ENCODE measurements at places on chromosomes 1 and 21.

- DNase-seq: no peak
These were observed 18.0 kb upstream of the RAB3GAP2 start for GRCh38 chr1:220290140-220290761.

DNA sequence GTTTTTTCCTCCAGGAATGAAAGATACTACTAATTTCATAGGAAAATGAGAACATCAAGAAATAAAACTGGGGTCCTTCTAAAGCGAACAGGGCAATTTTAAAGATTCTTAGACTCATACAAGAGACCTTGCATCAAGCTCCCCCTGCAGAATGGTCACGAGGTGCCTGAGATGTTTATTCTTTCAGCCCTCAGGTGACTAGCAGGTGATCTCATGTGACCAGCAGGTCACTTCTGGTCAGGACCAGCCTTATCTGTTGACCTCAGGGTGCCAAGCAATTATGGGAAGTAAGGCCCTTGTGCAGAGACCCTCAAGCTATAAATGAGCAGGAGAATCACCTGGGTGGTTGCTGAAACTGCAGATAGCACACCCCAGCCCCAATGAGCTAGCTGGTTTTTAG, 20.6 kb upstream of the TMEM51 start:
- no peak for DNase-seq

- DNase-seq: peak; percentile 36
These were observed 15.8 kb upstream of the TNFRSF8 start for GRCh38 chr1:12047120-12047876.

DNA sequence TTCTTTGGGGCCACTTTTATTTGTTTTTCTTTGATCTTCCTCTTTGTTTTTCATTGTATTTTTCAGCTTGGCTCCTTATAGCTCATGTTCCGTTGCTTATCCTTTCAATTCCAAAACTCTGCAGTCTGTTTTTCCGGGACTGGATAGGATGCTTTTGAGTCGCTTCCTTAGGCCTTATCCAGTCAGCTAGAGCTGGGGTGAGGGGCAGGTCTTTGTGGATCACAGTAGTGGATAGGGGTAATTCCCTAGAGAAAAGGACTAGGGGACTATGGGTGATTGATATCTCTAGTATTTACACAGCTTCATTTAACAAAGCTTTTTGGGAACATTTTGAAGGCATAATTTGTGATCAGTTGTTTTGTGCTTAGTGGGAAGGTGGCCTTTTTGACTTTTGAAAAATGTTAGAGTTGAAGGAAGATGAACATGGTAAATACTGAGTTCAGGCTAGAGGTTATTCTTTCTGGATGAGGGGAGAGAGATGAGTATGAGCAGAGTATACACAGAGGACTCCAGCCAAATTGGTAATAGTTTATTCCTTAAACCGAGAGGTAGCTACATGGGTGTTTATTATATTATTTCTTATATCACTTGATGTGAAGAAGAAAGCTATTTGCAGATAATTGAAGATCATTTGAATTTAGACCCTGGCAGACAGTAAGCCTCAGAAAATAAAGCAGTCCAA, 22.5 kb downstream of the CEP350 start:
- DNase-seq: no peak

GRCh38 chr21:34276711-34277425, 86.9 kb upstream of the KCNE2 start:
- no peak for DNase-seq

GRCh38 chr1:230103306-230104173, 36.5 kb downstream of the GALNT2 start:
- DNase-seq: no peak

GRCh38 chr1:29668551-29669157, 432.3 kb downstream of the PTPRU start:
- no peak for DNase-seq

GRCh38 chr1:41241749-41242341, at the start of gene SCMH1:
Gene SCMH1, minus strand, starts transcription at chr1:41242306. Its CDS starts 56,173 bp downstream, at chr1:41186133.
- peak; percentile 48 for DNase-seq

DNA sequence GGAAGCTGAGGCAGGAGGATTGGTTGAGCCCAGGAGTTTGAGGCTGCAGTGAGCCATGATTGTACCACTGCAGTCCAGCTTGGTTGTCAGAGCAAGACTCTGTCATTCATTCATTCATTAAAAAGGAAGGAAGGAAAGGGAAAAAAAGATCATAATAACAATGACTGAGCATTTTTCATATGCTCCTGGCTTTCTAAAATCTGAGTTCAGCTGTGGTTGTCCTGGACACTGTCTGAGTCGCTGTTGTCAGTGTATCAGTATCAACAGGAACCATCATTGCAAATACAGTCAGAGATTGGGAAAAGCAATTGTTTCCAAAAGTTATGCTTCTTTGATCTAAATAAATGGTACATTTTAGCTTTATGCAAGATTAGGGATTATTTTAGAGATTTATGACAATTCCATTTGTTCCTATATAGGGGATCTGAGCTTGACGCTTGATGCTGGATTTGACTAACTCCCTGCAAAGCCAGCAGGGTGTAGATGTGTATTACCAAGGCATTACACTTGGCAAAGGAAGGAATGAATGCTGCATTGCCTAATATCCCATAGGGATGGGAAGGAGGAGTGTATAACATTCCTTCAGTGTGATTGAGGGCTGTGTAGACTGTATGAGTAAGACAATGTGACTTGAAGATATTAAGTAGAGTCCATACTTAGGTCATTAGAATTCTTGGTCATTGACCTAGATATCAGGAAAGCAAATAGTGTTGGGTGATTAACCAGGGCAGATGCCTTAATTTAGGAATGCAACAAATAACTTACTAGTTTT, 100.2 kb downstream of the DISP1 start:
- DNase-seq: no peak

DNA sequence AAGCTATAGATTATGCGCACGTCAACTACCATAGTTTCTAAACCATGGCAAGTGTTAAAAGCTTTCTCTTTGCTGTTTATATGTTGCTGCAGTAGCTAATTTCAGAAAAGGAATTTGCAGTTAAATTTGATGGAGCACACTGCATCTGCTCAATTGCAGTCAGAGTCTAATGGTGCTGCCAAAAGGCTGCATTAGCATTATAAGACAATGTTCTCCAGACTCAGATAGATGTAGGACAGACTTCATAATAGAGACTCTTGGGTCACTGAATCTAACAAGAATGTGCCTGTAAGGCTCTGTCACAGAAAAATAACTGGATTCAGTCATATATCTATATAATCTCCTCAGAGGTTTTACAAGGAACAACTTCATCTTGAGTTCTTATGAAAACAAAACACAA, 198.3 kb downstream of the OLFM3 start:
- DNase-seq: no peak

GRCh38 chr1:117930484-117930883, 945 bp downstream of the WDR3 start:
- no peak for DNase-seq

GRCh38 chr1:155218854-155219591, 10.5 kb downstream of the MTX1 start:
- DNase-seq: no peak

DNA sequence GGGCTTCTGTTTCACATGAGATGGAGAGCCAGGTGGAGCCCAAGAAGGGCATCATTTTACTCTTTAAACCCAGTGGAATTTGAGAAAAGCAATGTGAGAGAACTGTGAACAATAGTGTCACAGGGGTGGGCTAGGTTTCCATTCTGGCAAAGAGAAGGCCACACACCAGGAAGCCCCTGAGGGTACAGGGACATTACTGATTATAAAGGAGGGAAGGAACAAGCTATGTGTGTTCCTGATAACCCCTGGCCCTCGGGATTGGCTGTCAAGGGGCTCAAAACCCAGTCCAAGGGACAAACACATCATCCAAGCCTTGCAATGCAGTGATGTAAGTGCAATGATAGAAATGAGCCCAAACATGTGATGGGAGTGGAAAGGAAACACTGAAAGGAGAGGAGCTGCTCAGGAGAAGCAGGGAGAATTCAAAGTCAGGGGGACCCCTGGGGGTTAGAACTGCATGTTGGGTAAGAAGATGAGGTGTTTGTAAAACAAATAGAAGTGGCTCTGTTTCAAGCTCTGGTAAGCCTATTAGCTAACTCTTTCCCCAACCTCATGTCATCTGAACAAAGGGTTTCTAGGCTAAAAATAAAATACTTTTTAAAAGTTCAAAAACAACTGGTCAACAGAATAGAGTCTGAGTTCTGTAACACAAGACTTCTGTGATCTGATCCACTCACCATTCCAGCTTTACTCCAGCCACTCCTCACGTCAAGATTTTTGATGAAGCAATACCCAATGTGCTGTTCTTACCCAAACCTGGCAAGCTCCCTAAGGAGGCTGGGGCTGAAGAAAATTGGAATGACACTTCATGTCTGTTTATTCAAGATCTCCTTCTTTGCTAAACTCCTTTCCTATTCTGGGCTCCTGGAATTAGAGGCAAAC, 51.1 kb upstream of the IL12RB2 start:
- no peak for DNase-seq

DNA sequence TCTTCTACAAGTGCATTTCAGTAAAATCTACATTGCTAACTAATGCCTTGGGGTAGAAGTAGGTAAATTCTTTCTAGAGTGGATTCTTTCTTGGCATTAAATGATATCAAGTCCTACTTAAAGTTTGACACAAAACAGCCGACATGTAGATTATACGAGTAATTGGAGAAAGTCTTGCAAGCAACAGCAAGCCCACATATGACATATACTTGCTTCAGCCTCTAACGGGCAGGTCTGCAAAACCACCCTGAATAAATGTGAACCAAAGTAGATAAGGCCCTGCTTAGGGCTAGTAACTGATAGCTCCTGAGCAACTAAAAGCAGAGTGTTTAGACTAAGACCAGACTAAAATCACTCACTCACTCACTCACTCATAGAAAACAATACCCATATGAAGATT, 203.2 kb downstream of the LTN1 start:
- DNase-seq: no peak

DNA sequence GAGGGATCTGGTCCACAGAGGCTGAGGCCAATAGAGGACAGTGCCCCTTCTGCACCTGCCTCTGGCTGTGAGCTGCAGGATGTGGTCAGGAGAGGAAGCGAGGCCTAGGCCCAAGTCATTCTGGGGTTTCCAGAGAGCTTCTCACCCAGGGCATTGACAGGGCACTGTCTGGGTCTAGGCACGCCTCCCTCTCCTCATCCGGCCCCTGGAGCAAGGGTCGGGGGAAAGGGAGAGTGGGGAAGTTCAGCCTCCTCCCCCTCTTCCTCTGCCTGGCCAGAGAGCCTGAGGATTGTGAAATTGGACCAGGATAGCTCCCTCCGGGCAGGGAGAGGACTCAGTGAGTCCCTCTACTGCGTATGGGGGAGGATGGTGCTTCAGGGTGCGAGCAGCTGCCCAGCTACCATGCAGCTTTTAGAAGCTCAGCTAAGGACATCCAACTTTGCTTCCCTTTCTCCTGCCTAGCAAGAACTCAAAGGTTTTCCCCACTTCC, 6.3 kb upstream of the INAVA start:
- DNase-seq: peak; percentile 20

GRCh38 chr21:45575304-45575992, 33.2 kb upstream of the SLC19A1 start:
- DNase-seq: no peak

GRCh38 chr21:42363312-42363711, 3.0 kb downstream of the TFF1 start:
- DNase-seq: no peak

DNA sequence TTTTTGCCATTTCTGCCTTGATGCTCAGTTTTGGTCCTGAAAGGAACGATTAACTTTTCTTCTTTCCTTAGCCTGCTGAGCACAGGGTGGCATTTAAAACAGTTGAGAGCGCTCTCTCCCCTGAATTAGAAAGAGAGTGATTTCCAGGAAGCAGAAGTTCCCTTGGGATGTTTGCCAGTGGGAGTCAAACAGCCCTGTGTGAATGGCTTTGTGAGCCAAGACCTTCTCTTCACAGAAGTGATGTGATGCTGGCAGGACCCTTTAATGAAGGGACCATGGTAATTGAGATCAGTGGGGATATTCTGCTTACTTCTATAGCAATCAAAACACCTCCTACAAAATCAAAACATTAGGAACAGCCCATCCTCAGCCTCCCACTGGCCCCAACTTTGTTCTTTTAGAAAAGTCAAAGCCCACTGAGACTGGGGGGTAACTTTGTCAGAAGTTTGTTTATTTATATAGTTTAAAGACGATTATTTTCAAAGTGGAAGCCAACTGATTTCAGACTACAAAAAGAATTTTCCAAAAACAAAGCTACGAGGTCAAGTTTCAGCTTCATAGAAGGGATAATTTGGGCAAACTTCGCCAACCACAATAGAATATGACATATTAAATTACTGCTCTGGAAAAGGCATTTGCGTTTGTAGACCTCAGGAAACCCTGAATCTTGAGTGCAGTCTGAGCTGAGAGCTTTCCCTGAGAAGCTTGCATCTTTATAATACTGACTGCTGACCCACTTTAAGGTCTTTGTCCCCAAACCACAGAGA, 122.7 kb downstream of the GABPA start:
- no peak for DNase-seq

DNA sequence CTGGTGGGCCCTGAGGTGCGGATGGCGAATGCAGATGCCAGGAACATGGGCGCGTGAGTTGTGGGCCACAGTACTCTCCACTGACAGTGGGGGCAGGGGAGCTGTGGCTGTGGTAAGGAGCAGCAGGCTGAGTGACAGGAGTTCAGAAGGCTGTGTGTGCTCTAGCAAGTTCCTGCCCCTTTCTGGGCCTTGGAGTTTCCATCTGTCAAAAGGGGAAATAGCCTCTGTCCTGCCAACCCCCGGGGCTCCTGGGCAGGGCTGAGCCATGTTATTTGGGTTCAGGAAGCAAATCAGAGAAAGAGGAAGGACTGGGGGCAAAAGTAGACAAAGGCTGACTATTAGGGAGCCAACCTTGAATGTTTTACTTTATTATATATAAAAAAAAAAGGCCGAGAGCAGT, 19.5 kb upstream of the MFN2 start:
- no peak for DNase-seq

GRCh38 chr1:107132195-107132594, 8.6 kb upstream of the NTNG1 start:
- no peak for DNase-seq

DNA sequence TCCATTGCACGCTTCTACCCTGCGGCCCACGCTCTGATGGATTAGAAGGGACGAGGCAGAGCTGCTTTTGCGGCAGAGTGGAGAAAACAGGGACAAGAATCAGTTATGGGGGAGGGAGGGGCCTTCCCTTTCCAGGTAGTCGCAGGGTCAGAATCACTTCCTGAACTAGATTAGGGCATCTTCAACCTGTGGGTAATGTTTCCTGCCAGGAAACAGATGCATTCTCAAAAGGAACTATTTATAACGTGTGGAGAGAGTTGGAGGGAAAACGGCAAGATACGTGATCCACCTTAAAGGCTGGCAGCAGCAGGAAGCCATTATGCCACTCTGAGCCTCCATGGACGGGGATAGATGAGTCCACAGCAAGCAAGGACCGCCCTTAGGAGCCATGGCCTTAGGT, 59.9 kb upstream of the CNTN2 start:
- no peak for DNase-seq

Data from stimulated activated CD4-positive, alpha-beta T cell treated with anti-CD3 and anti-CD28 coated beads, Interleukin-2, amount 100 ng/mL, for 4 hours (primary cell).